Forelimb muscle (tissue), 1 donor: ENCODE measurements at places on chromosomes 1 and 21.

DNA sequence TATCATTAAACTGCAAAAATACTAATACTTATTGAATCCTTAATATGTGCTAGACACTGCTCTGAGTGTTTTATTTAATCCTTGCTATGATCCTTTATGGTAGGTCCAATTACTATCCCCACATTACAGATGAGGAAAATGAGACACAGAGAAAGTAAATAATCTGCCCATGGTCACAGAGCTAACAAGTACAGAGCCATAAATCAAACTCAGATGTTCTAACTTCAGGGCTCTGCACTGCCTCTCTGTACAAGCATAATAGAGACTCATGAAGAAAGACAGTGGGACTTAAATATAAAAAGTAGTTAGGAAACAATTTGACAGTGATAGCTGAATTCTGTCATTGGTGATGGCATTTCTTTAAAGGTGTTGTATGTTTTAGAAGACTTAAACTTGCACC, 346.4 kb downstream of the VAV3 start:
- no peak for DNase-seq

- peak; percentile 47 for DNase-seq
These were observed 211.6 kb downstream of the LMX1A start for GRCh38 chr1:165144757-165145397.

GRCh38 chr1:172764378-172764777, 105.5 kb downstream of the FASLG start:
- no peak for DNase-seq

GRCh38 chr1:111647736-111648135, 28.1 kb downstream of the RAP1A start:
- no peak for DNase-seq

GRCh38 chr1:177706977-177707376, 262.9 kb downstream of the SEC16B start:
- DNase-seq, result no peak

DNA sequence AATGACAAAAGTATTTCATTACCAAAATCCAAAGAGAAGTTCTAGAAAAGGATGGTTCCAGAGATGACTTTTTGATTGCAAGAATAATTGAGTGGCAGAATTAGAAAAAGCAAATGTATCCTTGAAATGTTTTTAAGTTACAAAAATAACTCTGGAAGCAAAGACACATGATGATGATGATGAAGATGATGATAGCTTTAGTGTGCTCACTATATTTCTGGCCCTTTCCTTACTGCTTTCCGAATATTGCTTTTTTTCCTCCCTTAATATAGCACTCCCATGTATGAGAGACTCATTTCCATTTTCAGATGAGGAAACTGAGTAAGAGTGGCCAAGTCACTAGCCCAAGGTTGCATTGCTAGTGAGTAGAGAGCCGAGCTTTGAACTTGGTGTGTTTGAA, 54.7 kb downstream of the CACHD1 start:
- no peak for DNase-seq

GRCh38 chr1:17119773-17120480, 676 bp upstream of the PADI2 start:
- no peak for DNase-seq

GRCh38 chr1:60502506-60502905, 428.9 kb upstream of the C1orf87 start:
- no peak for DNase-seq

DNA sequence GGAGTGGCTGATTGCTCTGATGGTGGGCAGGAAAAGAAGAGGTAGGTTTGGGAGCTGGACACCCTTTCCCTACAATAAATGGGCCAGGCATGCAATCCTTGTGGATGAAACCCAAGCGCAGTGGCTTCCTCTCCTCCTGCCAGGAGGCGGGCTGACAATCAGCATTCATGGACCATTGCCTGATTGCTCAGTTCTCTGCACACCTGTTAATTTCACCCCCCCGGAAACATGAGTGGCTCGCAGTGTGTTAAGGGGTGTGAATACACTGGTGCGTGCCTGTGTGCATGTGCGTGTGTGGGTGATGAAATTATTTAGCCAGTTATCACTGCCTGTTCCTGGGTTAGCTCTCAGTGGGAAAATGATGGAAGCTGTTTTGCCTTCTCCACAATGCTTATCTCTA, 310.7 kb downstream of the PCP4 start:
- DNase-seq, result no peak

DNA sequence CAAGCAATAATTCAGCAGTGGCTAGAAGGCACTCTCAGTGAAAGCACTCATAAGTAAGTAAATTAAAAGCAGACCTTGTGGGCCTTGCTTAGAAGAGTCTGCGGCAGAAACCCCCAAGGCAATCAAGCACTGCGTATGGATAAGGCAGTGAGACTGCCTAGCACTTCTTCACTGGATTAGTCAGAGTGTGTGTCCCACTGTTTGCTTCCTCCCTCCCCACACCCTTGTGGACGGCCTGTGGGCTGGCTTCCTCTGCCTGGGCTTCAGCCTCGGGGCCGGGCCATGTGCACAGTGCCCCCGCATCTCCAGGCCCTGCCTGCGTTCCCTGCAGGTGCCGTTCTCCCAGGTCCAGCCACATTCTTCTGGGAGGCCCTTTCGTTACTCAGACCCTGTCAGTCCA, 23.8 kb downstream of the AGT start:
- no peak for DNase-seq

DNA sequence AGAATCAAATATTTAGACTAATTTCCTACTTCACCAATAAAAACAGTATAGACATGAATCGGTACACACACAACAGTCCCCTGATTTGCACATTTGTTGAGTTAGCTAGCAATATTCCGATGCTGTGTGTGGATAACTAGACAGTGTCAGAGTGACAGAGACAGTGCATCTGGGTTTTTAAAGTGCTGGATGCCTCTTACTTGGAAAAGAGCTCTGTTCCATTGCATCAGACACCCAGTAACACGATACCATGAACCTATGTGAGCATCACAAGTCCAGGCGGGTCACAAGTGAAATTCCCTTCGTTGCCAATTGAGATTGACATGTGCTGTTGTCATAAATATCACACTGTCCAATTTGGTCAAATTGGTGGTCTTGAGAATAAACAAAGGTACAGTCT, 82.0 kb upstream of the ESRRG start:
- no peak for DNase-seq

- DNase-seq, result no peak
These were observed 114.5 kb downstream of the CRYAA start for GRCh38 chr21:43283136-43283924.

DNA sequence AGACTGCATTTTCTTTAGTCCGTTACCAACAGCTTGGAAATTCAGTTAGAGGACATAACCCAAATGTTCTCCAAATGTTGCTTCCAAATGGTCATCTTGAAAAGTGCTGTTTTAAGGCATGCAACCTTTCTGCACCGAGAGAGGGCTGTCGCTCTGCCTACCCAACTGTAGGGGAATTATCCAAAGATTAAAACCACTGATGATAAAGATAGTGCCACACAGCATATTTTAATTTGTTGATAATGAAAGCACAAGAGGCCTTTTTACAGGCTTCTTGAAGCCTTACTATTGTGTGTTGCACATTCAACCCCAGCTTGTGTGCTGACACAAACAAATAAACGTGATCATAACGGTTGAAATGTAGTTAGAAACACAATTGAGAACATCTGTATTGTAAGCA, 121.5 kb downstream of the LMO4 start:
- no peak for DNase-seq

- DNase-seq, result no peak
These were observed 85.2 kb downstream of the ARHGEF10L start for GRCh38 chr1:17624611-17625233.

DNA sequence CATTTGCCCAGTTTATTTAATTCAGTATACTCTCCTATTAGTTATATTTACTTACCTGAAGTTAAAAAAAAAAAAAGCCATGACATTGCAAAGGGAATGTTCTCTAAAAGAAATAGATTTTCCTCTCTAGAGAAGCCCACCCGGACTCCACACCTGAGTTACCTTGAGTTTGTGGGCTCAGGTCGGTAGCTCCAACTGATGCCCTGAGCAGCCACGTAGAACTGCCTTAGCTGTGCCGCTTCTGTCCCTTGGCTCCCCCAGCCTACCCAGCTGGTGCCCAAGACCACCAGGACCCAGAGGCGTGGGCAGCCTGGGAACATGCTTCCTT, 250 bp downstream of the F5 start:
- no peak for DNase-seq

DNA sequence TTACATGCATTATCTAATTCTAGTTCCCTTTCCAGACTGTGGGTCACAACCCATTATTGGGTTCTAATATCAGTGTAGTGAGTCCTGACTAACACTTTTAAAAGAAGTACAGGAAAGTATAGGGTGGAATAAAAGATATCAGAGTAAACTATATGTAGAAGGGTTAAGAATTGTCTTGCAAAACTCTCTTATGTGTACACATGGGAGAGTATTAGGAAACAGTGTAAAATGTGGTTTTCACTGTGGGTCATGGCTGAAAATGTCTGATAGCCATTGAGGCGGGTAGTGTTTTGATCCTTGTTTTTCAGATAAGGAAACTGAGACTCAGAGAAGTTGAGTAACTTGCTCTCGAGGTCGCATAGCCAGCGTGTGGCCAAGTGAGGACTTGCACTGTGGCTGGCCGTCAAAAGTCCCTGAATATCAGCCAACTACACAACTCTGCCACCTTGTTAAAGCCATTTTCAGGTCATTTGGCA, 18.5 kb upstream of the MTARC1 start:
- DNase-seq, result no peak

GRCh38 chr1:67830226-67830625, 3.0 kb downstream of the GNG12 start:
- no peak for DNase-seq

DNA sequence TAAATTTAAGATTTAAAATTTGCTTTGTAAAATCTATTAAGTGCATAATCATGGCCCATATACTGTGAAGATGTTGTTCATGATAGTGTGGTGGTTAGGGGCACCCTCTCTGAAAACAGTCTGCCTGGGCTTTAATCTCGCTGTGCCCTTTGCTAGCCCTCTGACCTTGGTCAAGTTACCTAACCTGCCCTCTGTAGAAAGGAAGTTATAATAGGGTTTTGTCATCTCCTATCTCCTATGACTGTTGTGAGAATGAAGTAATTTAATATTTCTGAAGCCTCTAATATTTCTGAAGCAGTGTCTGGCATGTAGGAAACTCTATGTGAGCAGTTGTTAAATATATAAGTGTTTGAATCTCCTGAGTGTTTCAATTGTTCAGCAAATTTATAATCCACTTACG, 116.6 kb upstream of the IVNS1ABP start:
- DNase-seq, result no peak

- no peak for DNase-seq
These were observed 10.1 kb downstream of the ZBTB37 start for GRCh38 chr1:173878251-173878650.

GRCh38 chr1:234940841-234941240, 187.8 kb downstream of the TOMM20 start:
- DNase-seq, result no peak

GRCh38 chr1:109198043-109198695, 15.5 kb upstream of the SARS1 start:
- no peak for DNase-seq

GRCh38 chr1:22350171-22350923, 101.3 kb upstream of the ZBTB40 start:
- DNase-seq, result no peak

GRCh38 chr1:229047161-229047839, 223.6 kb upstream of the RAB4A start:
- no peak for DNase-seq

DNA sequence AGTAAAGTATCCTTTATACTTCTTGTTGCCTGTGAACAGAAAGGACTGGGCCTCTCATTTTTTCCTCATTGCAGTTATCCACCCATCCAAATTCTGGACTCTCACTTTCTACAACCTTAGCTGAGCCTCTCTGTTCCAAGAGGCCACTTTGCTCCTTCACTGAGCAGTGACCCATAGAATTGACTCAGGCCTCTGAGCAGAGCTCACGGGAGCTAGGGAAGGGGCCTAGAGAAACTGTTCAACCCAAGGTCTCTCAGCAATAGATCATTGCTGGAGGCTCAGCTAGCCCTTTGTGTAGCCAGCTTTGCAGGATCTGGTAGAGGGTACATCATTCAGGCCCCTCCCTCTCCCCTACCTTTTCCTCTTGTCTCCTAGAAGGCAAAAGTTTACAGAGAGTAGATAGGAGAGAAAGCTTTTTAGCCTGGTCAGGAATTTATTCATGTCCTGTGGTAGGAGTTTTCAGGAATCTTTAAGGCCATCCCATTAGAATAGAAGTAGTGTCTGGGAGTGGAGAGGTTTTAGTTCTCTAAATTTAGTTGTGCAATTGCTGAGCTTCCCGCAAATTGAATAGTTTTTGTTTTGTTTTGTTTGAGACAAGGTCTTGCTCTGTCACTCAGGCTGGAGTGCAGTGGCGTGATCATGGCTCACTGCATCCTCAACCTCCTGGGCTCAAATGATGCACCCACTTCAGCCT, 6.7 kb downstream of the INTS3 start:
- no peak for DNase-seq

- DNase-seq, result no peak
These were observed 7.6 kb downstream of the DNMT3L start for GRCh38 chr21:44253832-44254710.

DNA sequence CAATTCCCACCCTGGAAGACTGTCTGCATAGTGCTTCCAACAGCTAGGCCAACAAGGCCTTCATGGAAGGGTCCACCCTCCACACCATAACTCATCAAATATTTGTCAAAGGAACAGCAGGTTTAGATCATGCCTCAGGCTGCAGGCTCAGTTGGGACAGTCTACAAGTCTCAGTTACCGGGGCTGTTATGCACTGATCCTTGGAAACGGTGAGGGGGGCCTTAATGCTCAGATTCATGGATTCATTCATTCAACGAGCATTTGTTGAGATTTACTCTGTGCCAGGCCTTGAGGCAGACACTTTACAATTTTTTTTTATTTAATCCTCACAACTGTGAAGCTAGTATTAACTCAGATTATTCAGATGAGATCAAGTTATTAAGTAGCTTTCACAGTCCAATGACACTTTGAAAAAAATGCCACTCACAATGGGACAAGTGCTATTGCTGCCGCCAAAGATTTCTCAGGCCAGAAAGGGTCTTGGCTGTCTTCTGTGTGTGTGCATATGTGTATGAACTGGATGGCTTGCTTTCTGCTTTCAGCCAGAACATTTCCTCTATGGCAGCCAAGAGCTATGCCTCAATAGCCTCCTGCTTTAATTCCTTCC, 8.9 kb upstream of the C1orf216 start:
- no peak for DNase-seq

- no peak for DNase-seq
These were observed 48.4 kb upstream of the CD34 start for GRCh38 chr1:207959141-207959825.

DNA sequence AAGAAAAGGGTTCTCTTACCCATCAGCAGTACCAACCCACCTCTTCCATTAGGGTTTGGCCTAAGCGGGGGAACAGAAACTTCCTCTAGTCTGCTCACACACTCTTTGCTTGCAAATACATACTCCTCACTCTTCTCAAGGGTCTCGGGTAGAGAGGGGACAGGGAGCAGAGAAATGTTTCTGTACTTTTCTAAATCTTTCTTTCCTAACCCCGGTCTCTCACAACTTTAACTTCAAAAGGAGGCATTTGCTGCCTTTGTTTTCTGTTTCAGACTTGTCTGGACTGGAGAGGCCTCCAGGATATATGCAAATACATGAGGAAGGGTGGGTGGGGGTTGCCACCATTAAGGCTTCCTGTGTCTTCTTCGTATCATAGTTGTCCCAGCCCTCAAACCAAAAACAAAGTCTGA, 10.5 kb upstream of the LAX1 start:
- DNase-seq, result no peak

GRCh38 chr1:61141288-61142042, 59.1 kb downstream of the NFIA start:
- DNase-seq, result no peak
